A549 treated with RU486 at 1 μM for 4 hours (cell line): ENCODE measurements at places on chromosomes 12 and 14. TPM values are rescaled to one million over a fixed set of nuclear protein-coding genes. Genes with fewer than 3 reads are reported as not detected.

The PPP1R1A gene
- 0.09 to 0.10 TPM in 2 of 5 replicates, not detected in the others for total RNA-seq

The ANKS1B gene
- 0.13 to 0.73 TPM (median 0.46 TPM) in 5 replicates for total RNA-seq

The APOF gene
- total RNA-seq, result not detected in 5 replicates

The GPRC5D gene
- not detected in 5 replicates for total RNA-seq

The PRIMA1 gene
- 0.22 to 0.54 TPM (median 0.32 TPM) in 5 replicates for total RNA-seq

The FGF23 gene
- total RNA-seq, result not detected in 5 replicates

The DNAAF2 gene
- 8.1 to 15.6 TPM (median 12.9 TPM) in 5 replicates for total RNA-seq

The DTX1 gene
- total RNA-seq, result 0.42 to 0.82 TPM (median 0.57 TPM) in 5 replicates

The TSPAN11 gene
- total RNA-seq, result 0.03 to 0.14 TPM (median 0.04 TPM) in 4 of 5 replicates, not detected in the other

The TMEM132C gene
- total RNA-seq, result not detected in 5 replicates

The KRT77 gene
- not detected in 5 replicates for total RNA-seq

The GPR84 gene
- total RNA-seq, result not detected in 5 replicates

The TMEM179 gene
- total RNA-seq, result 0.16 to 0.46 TPM (median 0.35 TPM) in 5 replicates

The RAB15 gene
- 16.6 to 18.7 TPM (median 17.7 TPM) in 5 replicates for total RNA-seq

The SMOC1 gene
- 14.7 to 23.3 TPM (median 18.8 TPM) in 5 replicates for total RNA-seq

The GPR162 gene
- 0.22 to 1.1 TPM (median 0.49 TPM) in 5 replicates for total RNA-seq

The PTPRQ gene
- 0.01 to 0.02 TPM (median 0.02 TPM) in 3 of 5 replicates, not detected in the others for total RNA-seq

The KRT75 gene
- total RNA-seq, result 0.11 to 0.35 TPM (median 0.24 TPM) in 5 replicates

The PTGER2 gene
- 1.2 to 2.2 TPM (median 1.8 TPM) in 5 replicates for total RNA-seq

The MANSC1 gene
- total RNA-seq, result 3.2 to 4.6 TPM (median 3.7 TPM) in 5 replicates

The STRN3 gene
- 12.1 to 19.1 TPM (median 16.1 TPM) in 5 replicates for total RNA-seq

The OR6C70 gene
- not detected in 5 replicates for total RNA-seq
